Dermis microvascular lymphatic vessel endothelial cell (primary cell): ENCODE measurements at places on chromosomes 6 and 20. TPM values are rescaled to one million over a fixed set of nuclear protein-coding genes. Genes with fewer than 3 reads are reported as not detected.

CLIC5 gene
- under 0.01 TPM in 2 replicates for total RNA-seq

SIRT5 gene
- 7.0 and 7.8 TPM in 2 replicates for total RNA-seq

ADTRP gene
- 0.38 and 0.90 TPM in 2 replicates for total RNA-seq

RBBP9 gene
- total RNA-seq = 9.6 and 10.4 TPM in 2 replicates

HDAC2 gene
- total RNA-seq = 58.5 and 81.4 TPM in 2 replicates

PACRG gene
- under 0.01 TPM in 2 replicates for total RNA-seq

NKAPL gene
- total RNA-seq = under 0.01 and 0.38 TPM in 2 replicates

LCA5 gene
- 2.1 and 2.2 TPM in 2 replicates for total RNA-seq

DNA sequence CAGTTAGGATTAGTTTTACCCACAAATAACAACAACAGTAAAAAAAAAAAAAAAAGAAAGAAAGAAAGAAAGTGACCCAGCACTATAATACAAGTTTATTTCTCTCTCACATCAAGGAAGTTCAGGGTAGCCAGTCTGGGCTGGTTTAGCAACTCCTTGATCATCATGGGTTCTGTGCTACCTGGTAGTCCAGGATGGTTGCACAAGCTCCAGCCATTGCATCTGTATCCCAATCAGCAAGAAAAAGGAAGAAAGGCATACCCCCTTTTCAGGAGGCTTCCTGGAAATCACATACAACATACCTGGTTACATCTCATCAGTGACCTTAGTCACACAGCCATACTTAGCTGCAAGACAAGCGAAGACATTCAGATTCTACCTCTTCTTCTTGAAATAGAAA lies 128.5 kb downstream of the MTHFD1L start:
- DNase-seq = no peak

DNA sequence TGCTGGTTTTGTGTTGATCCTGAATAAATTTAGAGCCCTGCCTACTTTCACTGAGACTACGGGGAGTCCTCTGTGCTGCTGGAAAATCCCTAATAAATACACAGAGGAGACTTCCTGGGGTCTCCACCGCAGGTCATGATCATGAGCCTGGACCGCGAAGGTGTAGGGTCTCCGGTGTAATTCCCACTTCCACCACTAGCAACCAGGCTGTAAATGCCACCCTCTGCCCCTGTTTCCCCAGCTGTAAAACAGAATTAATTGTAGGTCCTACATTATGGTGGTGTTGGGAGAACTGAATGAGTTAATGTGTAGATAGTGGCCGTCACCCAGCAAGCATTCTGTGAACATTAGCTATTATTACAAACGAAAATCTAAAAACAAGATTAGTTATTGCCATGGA lies 191.6 kb upstream of the THBS2 start:
- DNase-seq = no peak

- DNase-seq = no peak
These were observed 150.7 kb downstream of the RIMS1 start for GRCh38 chr6:72037006-72037405.

DNA sequence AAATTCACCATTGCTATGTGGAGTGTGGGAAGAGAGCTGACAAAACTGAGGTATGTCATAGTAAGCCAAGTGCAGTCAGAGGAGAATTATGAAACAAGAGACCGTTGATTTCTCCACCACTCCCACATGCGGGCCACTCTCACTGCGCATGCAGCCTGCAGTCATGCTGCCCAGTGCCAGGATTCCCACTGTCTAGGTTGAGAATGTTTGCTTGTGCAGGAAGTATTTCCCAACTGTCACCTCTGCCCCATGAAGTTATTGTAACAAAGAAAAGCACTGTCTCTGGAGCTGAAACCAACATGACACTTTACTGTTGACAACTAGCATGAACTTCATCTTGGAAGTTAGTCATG lies 18.7 kb upstream of the SFT2D1 start:
- DNase-seq = peak; percentile 64

GRCh38 chr6:104623052-104623690 lies 236.5 kb downstream of the HACE1 start:
- DNase-seq = no peak

DNA sequence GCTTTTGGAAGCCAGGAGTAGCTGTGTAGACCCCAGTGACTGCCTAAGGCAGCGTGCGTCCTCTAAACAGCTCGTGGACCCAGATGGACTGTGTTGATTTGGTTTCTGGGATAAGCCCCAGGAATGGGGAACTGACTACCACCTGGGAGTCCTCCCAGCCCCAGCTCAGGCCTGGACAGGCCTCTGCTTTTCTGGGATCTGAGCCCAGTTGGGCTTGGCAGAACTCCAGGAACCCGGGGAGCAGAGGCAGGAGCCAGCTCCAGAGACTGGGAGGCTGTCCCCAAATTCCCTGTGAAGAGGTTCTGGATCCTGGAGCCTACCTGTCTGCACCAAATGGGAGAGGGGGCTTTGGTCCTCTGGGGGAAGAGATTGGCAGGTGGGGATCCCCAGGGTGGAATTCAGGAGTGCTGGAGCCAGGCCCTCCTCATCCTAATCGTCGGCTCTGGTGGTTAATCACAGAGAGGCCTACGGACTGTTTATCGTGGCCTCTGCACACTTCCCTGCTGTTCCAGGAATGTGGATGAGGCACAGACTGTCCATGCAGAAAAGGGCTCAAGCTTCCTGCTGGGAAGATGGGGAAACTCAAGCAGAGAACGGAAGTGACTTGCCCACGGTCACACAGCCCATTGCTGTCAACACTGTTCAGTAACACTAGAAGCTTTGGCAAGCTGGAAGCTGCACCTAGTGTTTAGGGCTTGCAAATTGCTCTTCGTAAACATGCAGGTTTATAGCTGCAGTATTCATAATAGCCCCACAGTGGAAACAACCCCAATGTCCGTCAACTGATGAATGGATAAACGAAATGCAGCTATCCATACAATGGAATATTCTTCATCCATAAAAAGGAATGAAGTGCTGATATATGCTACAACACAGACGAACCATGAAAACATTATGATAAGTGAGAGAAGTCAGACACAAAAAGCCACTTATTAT lies 100.6 kb downstream of the KCNB1 start:
- DNase-seq = no peak

GRCh38 chr6:549906-550305 lies 107.0 kb downstream of the HUS1B start:
- no peak for DNase-seq
